Stimulated activated CD8-positive, alpha-beta memory T cell treated with anti-CD3 and anti-CD28 coated beads, Interleukin-2, amount 100 ng/mL, for 1 hour (primary cell): ENCODE measurements at places on chromosomes 2 and 18.

DNA sequence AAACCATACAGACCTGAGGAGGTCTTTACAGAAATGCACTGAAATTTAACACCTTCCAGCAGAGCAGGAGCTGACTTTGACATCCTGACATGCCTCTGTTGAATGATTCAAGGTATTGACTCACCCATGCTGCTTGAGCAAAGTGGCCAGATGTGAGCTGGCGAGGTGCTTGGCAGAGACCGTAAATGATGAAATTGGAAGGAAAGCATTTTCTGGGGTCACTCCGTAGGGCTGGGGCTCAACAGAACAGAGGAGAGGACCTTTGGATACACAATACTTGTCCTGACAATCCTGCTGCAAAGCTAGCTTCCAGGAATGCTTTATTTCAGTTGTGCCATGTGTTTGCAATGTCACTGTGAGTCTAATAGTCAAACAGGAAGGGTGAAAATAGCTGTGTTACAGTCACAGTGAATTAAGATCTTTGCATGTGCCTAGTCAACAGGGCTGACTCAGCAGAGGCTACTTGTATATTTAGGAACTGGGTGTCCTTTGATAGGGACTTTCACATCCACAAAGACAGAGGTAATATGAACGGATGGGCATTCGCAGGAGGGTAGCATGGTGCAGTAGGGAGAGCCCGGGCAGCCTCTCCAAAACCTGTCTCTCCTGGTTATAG lies 31.6 kb upstream of the NCK2 start:
- DNase-seq, result no peak

DNA sequence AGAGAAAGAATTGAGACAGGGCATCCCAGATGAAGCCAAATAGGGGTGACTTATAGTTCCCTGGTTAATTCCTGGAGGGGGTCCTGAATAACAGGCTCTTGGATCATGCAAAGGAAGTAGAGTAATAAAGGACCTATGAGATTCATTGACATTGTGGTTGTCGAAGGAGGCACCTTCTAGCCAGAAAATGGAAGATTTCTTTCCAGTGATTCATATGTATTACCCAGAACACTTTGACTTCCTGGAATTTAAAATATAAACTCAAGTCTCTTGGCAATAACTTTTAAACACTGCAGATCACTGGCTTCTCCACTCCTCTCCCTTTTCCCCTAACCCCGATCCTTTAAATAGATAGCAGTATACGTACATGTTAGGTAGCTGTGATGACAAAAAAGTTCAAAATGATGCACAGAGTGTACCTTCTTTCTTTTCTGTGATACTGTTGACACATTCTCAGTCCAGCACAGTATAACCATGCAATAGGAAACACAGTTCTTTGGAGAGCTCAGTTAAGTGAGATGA lies 211.8 kb downstream of the LTBP1 start:
- DNase-seq, result no peak

- DNase-seq, result no peak
These were observed 74.8 kb upstream of the ST6GAL2 start for GRCh38 chr2:106960683-106961161.

DNA sequence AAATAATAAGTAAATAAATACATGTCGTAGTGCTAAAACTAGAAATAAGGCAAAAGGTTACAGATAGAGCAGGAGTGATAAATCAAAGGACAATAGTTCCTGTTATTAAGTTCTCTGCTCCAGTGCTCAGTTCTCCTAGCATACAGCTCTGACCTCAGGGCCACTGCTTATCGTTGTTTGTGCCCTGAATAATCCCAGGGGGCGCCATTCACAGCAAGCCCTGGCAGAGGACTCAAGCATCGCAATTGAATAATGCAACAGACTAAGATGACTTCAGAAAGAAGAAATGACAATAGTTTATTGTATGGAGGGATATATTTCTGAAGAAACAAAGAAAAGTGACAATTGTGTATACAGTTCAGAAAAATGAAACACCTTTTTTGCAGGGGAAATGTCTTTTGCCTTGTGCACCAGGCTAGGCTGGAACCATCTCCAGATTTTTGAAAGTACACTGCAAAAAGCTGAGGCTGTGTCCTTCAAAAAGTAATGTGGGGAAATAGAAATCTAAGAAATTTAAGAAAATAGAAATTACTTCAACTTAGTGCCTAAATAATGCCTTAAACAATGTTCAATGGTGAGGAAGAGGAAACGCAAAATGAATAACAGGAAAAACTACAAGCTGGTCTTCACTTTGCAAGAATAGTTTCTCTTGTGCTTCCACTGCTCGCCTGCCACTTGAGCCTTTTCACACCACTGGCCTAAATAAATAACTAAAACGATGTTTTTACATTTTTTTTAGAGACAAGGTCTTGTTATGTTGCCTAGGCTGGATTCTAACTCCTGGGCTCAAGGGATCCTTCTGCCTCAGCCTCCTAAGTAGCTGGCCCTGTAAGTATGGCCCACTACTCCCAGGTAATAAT lies 19.0 kb upstream of the CCNYL1 start:
- peak; percentile 34 for DNase-seq

- no peak for DNase-seq
These were observed 180.3 kb downstream of the ZBTB7C start for GRCh38 chr18:48228841-48229240.
